ENCODE measurements at places on chromosomes 16 and 17. TPM values are rescaled to one million over a fixed set of nuclear protein-coding genes. Genes with fewer than 3 reads are reported as not detected.

The SEPTIN1 gene
- total RNA-seq = not detected

The GPR179 gene
- not detected for total RNA-seq

The KRT33B gene
- total RNA-seq = 0.29 TPM

The GLYR1 gene
- total RNA-seq = 50.3 TPM

The MFAP4 gene
- not detected for total RNA-seq

The RAMP2 gene
- total RNA-seq = 1.0 TPM

The MRM3 gene
- 18.5 TPM for total RNA-seq

The SKA2 gene
- 93.5 TPM for total RNA-seq

The NTN3 gene
- total RNA-seq = 0.23 TPM

The KRTAP17-1 gene
- total RNA-seq = not detected

The GLG1 gene
- total RNA-seq = 59.5 TPM

The HOXB9 gene
- 83.8 TPM for total RNA-seq

The RAPGEFL1 gene
- total RNA-seq = 2.1 TPM

The SNX20 gene
- not detected for total RNA-seq

The MYOCD gene
- total RNA-seq = 2.2 TPM

The TEKT1 gene
- total RNA-seq = not detected

The TNFRSF17 gene
- total RNA-seq = not detected

The PDP2 gene
- total RNA-seq = 5.2 TPM

The HS3ST6 gene
- total RNA-seq = not detected

The CYBA gene
- 877 TPM for total RNA-seq

The CFAP119 gene
- total RNA-seq = 7.0 TPM
